ENCODE measurements at places on chromosomes 12 and 14.

DNA sequence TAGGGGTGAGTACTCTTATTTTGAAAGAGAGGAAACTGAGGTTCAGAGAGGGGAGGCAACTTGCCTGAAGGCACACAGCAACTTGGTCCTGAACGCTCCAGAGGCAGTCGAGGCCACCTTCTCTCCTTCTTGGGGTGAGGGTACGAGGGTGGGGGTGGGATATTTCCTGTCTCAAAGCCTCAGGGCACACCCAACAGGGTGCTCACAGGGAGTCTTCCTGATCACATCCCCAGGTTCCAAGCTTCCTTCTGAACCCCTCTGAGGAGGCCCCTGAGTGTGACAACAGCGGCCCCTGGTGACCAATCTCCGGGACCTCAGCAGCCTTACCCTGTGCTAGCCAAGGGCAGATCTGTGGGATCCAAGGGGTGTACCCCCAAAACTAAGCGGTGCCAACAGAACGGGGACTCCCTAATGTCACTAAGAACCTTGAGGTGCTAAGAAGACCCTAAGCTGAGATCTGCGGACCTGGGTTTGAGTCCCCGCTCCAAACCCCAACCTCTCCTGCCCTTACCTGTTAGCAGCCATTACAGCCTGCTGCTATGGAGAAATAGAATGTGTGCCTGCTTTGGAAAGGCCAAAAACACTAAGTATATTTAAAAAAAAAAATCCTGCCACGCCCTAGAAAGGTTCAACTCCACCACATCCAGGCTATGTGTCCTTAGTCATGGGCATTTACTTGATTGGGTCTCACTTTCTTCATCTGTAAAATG is 57.9 kb downstream of the TRPV4 start:
- DNase-seq, result no peak

DNA sequence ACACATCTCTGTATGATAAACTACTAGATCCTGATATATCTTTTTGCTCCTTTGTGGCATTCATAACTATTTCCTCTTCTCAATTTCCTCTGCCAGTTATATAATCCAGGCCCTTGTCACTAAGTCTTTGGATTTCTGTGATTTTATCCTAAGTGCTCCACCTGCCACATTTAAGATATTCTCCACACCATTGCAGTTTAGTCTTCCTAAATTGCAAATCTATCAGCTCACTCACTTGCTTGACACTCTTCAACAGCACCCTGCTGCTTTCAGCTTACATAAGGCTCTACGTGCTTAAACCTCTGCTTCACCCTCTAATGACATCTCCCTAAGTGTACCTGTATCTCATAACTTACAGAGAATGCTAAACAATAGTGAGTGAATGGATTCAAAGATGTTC is 1032.2 kb upstream of the SEL1L start:
- DNase-seq, result no peak

DNA sequence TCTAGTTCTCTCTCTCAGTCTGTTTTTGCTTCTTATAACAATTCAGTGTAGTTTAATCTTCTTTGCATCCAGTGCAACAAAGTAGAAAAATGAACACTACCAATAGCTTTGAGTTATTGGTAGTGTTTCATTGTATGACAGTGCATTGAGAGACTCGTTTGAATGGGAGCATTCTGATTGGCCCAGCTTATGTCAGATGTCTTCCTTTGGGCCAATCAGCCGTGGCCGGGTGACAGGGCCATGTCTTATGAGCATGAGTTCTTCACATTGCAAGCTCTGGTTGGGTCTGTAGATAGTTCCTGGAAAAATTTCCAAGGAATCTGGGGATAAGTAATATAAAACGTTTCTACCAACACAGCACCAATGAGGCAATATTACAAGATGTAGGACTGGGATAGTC is 36.5 kb downstream of the GYS2 start:
- no peak for DNase-seq

DNA sequence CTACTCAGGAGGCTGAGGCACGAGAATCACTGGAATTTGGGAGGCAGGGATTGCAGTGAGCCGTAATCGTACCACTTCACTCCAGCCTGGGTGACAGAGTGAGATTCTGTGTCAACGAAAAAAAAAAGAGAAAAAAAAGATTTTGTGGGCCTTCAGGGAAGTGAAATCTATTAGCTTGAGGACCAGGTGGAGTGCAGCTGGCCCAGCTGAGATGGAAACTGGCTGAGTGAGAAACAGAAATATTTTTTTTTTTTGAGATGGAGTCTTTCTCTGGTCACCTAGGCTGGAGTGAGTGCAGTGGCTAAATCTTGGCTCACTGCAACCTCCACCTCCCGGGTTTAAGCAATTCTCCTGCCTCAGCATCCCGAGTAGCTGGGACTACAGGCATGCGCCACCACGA is 2.3 kb upstream of the CLEC4C start:
- no peak for DNase-seq

DNA sequence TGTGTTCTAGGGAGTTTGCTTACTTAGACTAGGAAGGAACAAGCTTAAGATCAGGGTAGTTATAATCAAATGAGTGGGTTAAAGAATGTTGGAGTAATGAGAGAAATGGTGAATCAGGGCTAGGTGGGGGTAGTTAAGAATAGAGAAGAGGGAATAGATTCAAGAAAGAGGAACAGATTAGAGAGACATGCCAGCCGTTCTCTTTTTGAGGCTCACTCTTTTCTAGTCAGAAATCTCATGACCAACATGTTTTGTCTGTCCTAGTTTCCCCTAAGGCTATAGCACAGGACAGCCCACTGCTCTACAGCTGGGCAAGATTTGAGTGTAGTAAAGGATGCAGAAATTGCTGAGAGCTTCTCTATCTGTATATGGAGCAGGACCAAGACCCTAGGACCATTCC is 258.4 kb downstream of the AKAP6 start:
- DNase-seq, result no peak

DNA sequence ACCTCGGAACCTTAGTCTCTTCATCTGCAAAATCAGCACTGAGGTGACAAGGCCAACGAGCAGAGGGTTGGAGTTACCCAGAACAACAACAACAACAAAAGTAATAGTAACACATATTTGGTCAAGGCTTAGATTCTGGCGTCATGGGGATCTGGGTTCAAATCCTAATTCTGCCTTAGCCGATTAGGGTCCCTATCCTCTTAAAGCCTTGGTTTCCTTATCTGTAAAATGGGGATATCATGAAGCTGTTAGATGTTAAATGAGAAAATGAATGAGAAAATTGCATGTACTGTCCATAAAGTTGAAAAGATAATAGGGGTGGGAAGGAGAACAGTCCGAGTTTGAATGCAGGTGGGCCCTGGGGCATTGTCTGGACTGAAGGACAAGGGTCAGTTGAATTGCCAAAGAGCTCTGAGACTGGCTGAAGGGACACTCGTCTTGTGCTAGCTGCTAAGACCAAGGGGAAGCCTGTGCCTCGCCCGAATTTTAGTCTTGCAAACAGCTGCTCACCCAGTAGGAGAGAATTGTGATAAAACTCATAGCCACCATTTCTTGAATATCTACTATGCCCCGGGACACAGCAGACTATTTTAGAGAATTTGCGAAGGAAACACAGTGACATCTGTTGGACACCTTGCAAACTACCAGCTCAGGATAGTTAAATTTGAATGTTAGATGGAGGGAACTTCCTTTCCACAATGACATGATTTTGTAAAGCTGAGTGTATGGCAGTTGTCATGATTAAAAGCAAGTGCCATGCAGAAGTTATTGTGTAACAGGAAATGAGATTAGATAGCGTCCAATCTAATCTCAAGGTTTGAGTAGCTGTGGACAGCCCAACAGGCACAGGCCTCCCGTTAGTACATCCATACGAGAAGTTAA is 6.8 kb upstream of the HNF1A start:
- no peak for DNase-seq

- no peak for DNase-seq
Observed at GRCh38 chr12:107373238-107373809, 280.0 kb upstream of the CRY1 start.

GRCh38 chr14:44912041-44912869 is 49.5 kb downstream of the KLHL28 start:
- DNase-seq, result peak; percentile 12

- DNase-seq, result no peak
Observed at GRCh38 chr12:109418848-109419480, 58.1 kb downstream of the KCTD10 start.
